ENCODE measurements at places on chromosomes 5 and 9.

- DNase-seq, result no peak
Observed at GRCh38 chr5:42840842-42841567, 29.3 kb upstream of the SELENOP start.

DNA sequence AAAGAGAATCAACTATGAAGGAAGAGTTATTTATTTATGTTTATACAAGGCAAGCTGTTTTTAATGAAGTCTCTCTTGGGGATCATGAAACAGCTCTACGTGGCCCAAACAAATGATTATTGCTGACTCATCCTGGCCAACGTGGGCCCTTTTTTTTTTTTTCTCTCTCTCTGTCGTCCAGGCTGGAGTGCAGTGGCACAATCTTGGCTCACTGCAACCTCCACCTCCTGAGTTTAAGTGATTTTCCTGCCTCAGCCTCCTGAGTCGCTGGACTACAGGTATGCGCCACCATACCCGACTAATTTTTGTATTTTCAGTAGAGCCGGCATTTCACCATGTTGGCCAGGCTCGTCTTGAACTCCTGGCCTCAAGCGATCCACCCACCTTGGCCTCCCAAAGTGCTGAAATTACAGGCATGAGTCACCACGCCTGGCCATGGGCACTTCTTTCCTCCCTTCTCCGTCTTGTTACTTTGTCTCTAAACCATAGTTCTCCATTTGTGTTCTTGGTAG lies 98.3 kb downstream of the BASP1 start:
- no peak for DNase-seq

DNA sequence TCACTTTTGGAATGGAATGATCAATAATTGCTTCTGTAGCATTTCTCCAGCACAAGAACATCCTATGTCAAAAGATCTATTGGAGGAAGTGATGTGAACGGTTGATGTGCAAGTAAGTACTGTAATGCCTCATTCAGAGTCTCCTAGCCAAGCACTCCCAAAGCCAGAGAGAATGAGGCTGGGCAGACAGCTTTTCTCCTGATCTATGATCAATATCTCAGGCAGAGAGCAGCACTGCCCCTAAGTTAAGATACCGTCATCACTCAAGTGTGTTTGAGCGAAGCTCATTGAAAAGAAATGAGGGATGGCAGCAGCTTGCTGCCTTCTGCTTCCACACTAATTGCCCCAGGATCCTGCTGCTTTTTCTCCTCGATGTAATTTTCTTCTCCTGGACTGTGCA lies 324.1 kb upstream of the GRAMD2B start:
- no peak for DNase-seq

- no peak for DNase-seq
Observed at GRCh38 chr9:20619487-20620200, 2.7 kb downstream of the MLLT3 start.

DNA sequence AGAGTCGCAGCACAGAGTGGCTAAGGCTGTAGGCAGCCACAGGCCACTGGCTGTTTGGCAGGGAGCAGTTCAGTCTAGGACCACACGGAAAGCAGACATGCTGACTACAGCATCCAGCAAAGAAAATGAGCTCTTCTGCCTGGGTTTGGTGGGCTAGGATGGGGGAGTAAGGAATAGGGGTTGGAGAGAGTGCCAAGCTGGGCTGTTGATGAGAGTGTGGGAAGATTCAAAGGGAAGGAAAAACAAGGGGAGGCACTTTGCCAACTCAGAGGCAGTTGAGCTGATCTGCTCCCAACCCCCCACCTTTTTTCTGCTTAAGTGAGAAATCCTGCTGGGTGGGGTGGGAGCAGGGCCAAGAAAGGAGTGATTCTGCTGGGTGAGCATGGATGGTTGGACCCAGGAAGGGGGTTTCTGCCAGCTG lies 35.9 kb downstream of the SVEP1 start:
- no peak for DNase-seq

DNA sequence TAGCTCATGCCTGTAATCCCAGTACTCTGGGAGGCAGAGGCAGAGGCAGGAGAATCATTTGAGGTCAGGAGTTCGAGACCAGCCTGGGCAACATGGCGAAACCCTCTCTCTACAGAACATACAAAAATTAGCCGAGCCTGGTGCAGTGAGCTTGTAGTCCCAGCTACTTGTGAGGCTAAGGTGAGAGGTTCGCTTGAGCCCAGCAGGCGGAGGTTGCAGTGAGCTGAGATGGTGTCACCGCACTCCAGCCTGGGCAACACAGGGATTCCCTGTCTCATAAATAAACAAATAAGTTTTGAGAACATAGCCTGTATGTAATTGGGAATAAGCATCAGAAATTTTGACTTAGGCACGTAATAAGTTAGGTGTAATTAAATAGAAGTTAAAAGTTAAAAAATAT lies 971.7 kb upstream of the COX7C start:
- DNase-seq, result no peak

GRCh38 chr9:7479300-7479699 lies 320.3 kb downstream of the DMAC1 start:
- DNase-seq, result no peak

All from ACHN (cell line).